ENCODE measurements at places on chromosomes 7 and 10. TPM values are rescaled to one million over a fixed set of nuclear protein-coding genes. Genes with fewer than 3 reads are reported as not detected.

GRCh38 chr10:69481305-69481704, 30.0 kb downstream of the TSPAN15 start:
- DNase-seq = no peak

DNA sequence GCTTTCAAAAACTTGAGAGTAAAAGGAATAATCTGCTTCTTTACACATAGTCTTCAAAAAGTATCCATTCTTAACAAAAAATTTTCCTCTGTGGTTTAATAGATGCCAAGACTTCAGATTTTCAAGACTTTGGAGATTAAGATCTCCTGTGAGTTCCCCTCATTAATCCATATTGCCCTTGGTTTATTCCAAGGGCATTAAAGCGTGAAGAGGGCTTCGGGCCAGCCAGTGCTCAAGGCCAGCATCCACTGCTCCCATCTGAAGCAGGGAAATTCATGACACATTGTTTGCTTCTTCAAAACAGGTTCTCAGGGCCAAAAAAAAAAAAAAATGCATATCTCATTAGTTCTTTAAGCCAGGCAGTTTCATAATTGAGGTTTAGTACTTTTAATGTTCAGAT, 137.3 kb upstream of the RHOBTB1 start:
- no peak for DNase-seq

GRCh38 chr7:95974108-95974507, 201.8 kb downstream of the DYNC1I1 start:
- no peak for DNase-seq

DNA sequence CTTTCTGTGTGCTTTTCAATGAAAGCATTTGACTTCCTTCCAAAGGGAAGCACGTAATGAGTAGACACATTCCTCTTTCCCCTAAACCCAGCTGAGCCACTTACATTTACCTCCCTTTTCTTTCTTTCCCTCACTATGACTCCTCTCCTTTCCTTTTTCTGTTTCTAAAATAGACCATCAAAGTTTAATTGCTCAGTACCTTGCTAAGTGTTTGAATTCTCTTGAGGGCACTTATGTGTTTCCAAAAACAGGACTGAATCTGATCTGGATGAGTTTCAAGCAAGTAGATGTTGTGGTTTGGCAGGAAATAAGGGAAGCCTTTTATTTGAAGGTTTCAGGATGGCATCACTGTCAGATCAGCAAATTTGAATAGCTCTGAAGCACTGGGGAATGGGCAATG, 396.2 kb downstream of the REEP3 start:
- DNase-seq = no peak

TMEM178B gene
- total RNA-seq = 1.9 TPM

DNA sequence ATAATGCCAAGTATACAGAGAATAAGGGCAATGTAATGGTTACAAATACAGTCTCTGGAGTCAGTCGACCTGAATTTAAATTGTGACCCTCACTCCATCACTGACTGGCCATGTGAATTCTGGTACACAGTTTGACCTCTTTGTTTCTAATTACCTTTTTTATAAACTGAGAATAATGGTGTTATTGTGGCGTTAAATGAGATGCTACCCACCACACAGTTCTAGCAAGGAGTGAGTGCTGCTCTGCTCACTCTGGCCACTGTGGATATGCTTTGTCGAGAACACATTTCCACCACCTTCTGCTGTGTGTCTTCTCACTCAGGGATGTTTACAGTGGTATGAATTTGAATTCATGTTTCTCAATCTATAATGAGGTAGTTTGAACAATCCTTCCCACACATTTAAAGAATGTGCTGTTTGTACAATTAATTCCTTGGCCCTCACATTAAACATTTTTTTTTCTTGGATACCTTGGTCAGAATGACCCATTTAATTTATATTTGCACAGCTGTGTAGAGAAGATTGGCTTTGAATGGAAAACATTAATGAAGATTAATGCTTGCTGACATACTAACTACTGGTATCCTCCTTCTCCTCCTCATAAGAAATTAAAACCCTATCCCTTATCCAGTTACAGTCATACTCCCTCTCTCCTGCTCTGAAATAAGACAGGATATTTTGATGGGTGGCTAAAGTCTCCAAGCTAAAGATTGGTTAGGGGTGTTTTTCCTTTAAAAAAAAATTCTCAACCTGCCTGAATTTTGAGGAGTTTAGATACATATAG, 42.4 kb downstream of the PLCE1 start:
- no peak for DNase-seq

GRCh38 chr10:24690961-24691512, 32.6 kb downstream of the ARHGAP21 start:
- peak; percentile 69 for DNase-seq

GRCh38 chr7:152896217-152896616, 136.7 kb downstream of the ACTR3B start:
- DNase-seq = no peak

DNA sequence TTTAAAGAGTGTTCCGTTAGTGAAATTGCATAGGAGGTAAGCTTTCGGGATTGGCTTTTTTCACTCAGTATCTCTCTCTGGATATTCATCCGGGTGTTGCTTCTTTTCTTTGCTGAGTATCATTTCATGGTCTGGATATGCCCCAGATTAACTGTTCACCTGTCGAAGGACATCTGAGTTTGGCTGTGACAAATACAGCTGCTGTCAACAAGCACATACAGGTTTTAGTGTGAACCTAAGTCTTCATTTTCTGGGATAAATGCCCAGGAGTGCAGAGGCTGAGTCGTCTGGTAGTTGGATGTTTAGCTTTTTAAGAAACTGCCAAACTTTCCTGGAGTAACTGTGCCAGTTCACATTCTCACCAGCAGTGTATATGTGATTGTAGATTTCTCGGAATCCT, 5.6 kb downstream of the DOCK1 start:
- DNase-seq = no peak

SPDYE16 gene
- not detected for total RNA-seq

DNA sequence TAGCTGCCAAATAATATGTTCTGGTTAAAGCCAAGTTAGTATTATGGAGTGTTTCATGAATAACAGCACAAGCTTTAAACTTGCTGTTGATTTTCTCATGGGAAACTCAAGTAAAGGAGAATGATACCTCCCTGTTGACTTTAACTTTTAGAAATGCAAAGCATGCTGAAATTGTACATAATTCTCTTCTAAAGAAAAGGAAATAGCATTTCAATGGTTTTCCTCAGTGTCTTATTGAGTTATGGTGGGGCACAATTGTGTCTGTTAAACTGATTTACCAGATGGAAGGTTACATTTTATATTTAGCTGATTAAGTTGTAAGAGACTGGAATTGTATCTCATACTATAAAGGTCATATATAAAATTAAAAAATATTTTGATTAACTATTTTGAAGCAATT, 119.3 kb downstream of the HDAC9 start:
- no peak for DNase-seq

- DNase-seq = no peak
These were observed 947.6 kb upstream of the POT1 start for GRCh38 chr7:125877246-125877645.

DNA sequence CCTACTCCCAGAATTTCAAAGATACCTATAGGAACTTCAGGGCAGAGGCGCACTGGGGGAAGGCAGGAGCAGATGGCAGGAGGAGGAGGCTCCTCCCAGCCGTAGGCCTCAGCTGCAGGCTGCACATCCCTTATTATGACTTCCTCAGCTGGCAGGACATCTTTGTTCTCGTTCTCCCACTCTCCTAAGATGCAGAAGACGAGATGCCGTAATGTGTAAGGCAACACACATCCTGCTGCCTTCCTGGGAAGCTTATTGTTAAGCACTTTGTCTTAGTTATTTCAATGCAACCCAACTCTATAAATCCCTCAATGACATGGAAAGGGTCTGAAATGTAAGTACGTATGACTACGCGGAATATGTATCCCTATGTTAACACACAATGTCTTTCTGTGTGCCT, 599.8 kb upstream of the MGMT start:
- DNase-seq = no peak

GRCh38 chr10:90936276-90936659, 15.4 kb upstream of the ANKRD1 start:
- DNase-seq = no peak

DNA sequence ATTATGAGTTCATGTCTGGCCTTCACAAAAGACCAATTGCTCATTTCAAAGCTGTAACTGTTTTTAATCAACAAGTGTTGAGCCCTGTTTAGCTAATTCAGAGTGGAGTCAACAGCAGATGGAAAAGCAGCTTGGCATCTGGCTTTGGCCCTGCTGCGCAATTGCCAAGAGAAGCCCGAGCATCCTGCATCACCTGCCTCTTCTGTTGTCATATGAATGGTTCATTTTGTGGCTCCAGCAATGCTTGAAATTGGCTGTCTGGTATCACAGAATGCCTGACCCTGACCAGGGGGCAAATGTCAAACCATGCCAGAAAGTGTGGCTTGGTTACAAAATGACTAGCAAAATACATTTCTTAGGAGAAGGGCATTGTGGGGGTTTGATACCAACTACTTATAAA, 296.5 kb upstream of the PHF14 start:
- DNase-seq = no peak

UBN2 gene
- 3.7 TPM for total RNA-seq

- DNase-seq = peak; percentile 67
These were observed 41.5 kb upstream of the SLC39A12 start for GRCh38 chr10:17910125-17910789.

GRCh38 chr7:90677486-90678404, 81.6 kb downstream of the CDK14 start:
- no peak for DNase-seq

DNA sequence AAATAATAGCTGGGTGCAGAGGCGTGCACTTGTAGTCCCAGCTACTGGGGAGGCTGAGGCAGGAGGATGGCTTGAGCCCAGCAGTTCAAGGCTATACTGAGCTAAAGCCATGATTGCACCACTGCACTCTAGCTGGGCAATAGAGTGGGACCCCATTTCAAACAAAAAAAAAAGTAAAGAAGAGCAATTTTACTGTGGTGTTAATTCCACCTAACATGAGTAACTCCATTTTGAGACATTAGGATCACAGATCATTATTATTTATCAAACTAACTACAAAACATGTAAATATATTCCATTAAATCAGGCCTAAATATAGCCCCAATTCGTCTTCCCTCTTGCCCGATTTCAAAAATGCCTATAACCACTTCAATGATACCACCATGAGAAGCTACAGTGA, 104.8 kb upstream of the TRIM24 start:
- no peak for DNase-seq

GRCh38 chr10:24995072-24995471, 20.9 kb downstream of the ENKUR start:
- DNase-seq = no peak

DNA sequence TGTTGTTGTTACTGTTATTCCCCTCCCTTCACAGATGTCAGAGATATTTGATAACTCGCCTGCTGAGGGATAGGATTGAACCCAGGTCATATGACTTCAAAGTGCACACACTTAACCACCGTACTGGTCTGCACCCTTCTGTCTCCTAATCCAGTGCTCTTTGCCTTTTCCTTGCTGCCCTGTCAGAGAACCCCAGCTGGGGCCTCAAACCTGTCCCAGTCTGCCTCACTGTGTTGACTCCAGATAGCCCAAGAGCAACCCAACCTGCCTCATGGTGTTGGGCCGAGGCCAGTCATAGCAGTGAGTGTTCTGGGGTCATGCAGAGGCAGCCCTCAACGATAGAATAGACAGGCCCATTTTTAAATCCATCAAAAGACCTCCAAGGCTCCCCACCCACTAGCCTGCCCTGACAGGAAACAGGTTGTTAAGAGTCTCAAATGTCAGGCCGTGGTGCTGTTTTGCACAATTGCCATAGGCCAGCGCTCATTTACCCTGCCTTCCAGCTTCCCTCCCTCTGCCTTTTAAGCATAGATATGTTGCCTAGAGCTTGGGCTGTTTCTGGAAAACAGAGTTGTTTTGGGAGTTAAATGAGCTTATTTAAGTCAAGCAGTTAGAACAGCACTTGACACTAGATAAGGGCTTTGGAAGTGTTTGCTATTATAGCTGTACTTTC, 37.0 kb upstream of the PDCD4 start:
- peak; percentile 77 for DNase-seq

- DNase-seq = no peak
These were observed 116.1 kb downstream of the STRA8 start for GRCh38 chr7:135349746-135350145.

- DNase-seq = no peak
These were observed 20.8 kb upstream of the ALOX5 start for GRCh38 chr10:45353186-45353585.

- no peak for DNase-seq
These were observed 8.8 kb downstream of the GDF10 start for GRCh38 chr10:47308775-47309174.

DNA sequence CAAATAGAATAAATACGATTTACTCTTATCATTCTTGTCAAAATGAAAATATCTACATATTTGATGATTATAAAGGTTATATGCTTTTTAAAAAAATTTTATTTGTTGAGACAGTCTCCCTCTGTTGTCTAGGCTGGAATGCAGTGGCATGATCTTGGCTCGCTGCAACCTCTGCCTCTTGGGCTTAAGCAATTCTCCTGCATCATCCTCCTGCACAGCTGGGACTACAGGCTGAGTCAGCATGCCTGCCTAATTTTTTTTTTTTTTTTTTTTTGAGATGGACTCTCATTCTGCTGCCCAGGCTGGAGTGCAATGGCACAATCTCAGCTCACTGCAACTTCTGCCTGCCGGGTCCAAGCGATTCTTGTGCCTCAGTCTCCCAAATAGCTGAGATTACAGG, 48.9 kb downstream of the PUS7 start:
- DNase-seq = no peak

CSTF2T gene
- 11.6 TPM for total RNA-seq

- no peak for DNase-seq
These were observed 732.8 kb downstream of the ZWINT start for GRCh38 chr10:55628260-55628701.

VOPP1 gene
- total RNA-seq = 78.8 TPM

- DNase-seq = no peak
These were observed 130.4 kb upstream of the BMPER start for GRCh38 chr7:33774762-33775523.

Measured in ascending aorta (tissue), 2 donors.